Smooth muscle cell of the brain vasculature (primary cell): ENCODE measurements at places on chromosomes 11 and 22.

- DNase-seq = no peak
Observed at GRCh38 chr22:44455151-44455962, 42.7 kb downstream of the RTL6 start.

DNA sequence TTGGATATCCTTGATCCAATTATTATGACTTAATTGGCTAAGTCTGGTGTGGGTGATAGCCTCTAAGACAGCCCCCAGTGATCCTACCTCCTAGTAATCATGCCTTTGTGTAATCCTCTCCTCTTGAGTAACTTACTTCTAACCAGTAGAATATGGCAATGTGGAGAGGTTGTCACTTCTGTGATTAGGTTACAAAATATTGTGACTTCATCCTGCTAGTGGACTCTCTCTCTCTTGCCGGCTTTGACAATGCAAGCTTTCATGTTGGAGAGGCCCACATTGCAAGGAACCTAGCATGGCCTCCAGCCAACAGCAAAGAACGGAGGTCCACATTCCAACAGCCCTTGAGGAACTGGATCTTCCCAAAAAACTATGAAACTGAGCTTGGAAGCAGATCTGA, 19.5 kb downstream of the YPEL4 start:
- no peak for DNase-seq

GRCh38 chr11:73480677-73481076, 104.5 kb downstream of the RELT start:
- no peak for DNase-seq

DNA sequence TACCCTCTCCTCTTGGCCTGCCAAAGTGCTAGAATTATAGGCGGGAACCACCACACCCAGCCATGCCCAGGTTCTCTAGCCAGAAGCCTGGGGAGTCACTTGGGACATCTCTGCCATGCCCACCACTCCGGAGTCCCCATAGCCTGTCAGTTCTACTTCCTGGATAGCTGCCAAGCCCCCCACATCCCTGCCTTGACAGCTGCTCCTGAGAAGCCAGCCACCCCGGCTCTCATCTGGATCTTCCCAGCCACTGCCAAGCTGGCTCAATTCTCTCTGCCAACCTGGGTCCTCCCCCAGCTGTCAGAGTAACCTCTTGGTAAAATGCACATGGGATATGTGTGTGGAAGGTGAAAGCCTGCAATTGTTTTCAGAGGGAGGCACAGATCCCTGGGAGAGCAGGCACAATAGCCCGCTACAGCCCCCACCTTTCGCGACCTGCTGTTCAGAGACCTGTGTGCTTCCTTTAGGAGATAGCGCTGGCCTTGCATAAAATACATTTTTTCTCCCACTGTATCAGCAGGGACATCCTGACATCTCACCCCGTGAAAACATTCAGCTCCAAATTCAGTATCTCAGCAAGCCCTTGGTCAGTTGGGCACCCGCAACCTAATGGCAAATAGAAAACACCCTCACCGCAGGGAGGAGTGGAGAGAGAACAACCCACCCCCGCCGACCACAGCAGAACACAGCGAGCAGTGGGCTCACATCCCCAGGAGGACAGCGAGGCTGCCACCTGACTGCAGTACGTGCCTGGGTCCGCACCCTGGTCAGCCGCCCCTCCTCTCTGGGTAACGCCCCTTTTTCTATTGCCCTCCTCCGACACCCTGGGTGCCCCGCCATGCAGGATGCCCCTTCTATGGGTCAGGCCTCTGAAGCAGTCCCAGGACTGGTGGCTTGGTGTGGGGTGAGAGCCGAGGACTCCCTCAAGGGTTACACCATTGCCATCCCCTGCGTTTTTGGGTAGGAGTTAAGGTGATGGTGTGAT, 1342.2 kb downstream of the BRD1 start:
- DNase-seq = no peak
